Lung (tissue), 17 donors: ENCODE measurements at places on chromosomes 4 and X. TPM values are rescaled to one million over a fixed set of nuclear protein-coding genes. Genes with fewer than 3 reads are reported as not detected.
A peak's percentile ranks its signal among the peaks of the same experiment; 100 is the strongest.

- no peaks in the 10 kb centered on the region for H3K36me3 ChIP-seq
- no peaks in the 10 kb centered on the region for H3K27me3 ChIP-seq
- no peak for DNase-seq
- no peaks in the 10 kb centered on the region for H3K4me1 ChIP-seq
- H3K4me3 ChIP-seq, result no peak overlapping the region
- H3K27ac ChIP-seq, result no peak overlapping the region
Observed at GRCh38 chr4:141686146-141686775, 49.9 kb downstream of the IL15 start.

DNA sequence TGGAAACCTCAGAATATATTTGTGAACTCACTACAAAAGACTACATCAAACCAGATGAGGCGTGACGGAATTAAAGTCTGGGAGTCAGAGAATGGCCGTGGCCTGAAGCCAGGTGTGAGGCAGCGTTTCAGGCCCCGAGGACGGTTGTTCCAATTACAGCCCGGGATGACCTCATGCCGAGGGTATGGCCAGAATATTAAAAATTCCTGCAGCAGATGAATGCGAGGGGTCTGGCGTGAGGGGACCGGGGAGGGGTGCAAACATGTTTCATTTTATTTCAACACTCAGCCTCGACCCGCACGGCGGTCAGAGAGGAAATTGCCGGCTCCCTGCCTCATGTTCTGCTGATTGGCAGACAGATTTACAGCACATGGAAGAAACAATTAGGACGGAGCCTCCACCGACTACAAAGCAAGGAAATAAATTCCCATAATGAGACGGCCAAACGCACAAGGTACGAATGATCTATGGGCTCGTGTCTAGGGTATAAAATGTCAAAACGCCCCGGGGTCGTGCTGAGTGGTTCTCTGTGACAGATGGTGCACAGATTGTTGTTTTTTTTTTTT, 289.7 kb downstream of the SHOX start:
- H3K27me3 ChIP-seq, result no peaks in the 10 kb centered on the region
- H3K4me3 ChIP-seq, result no peak overlapping the region

GRCh38 chr4:19675172-19675811, 576.4 kb upstream of the SLIT2 start:
- no peaks in the 10 kb centered on the region for H3K27me3 ChIP-seq
- H3K27ac ChIP-seq, result no peak overlapping the region
- H3K36me3 ChIP-seq, result no peaks in the 10 kb centered on the region

DNA sequence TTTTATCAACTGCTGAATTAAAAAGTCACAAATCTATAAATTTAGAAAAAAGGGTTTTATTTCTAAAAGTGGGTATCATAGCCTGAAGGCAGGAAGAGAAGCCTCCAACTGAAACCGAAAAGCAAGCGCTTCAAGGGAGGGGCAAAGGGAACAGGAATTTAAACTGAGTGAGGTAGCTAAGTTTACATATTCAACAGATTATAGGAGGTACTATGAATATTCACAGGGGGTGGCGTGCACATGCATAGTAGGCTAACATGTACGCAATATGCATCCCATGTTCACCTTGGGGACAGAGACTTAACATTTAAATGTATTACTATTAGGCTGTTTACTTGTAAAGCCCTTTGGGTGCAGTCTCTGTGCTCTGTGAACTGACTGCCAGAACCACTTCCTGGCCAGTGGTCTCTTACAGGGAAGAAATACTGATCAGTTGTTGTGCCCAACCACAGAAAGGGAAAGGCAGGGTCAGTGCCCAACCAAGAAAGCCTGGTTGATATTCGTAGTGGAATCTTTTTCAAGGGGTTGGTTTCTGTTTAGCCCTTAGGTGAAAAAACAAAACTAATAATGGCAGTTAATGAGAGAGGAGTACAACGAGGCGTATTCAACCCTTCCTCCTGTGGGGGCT, 168.7 kb upstream of the GALNTL6 start:
- no peaks in the 10 kb centered on the region for H3K36me3 ChIP-seq
- H3K4me1 ChIP-seq, result no peaks in the 10 kb centered on the region
- DNase-seq, result no peak
- no peaks in the 10 kb centered on the region for H3K27me3 ChIP-seq

- H3K4me3 ChIP-seq, result no peak overlapping the region
- no peaks in the 10 kb centered on the region for H3K4me1 ChIP-seq
Observed at GRCh38 chr4:98639108-98639507, 19.3 kb downstream of the TSPAN5 start.

DNA sequence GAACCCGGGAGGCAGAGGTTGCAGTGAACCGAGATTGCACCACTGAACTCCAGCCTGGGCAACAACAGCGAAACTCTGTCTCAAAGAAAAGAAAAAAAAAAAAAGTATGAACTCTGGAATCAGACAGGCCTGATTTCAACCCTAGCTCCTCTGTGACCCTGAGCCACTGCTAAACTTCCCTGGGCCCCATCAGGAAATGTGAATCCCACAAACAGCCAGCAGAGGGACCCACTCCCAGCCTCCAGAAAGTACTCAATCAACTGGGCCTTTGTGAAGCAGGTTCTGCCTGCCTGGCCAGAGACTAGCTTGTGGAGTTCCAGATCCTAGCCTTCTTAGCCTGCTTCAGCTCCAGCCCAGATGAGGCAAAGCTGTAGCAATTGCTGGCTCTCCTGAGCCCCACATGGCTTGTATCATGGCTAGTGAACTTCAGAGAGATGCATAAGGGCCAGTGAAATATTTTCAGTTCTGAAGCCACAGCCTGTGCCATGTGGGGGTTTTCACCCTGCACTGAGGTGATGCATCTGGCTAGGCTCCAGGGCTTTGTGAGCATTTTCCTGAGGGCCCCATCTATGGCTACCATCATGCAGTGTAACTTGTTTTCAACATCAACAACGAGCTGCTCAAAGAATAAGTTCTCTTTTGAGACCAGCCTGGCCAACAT, 7.2 kb upstream of the IDS start:
- no peaks in the 10 kb centered on the region for H3K4me1 ChIP-seq
- peak; percentile 43 for DNase-seq
- H3K4me3 ChIP-seq, result no peak overlapping the region

- no peak overlapping the region for H3K27ac ChIP-seq
- no peaks in the 10 kb centered on the region for H3K36me3 ChIP-seq
- no peak overlapping the region for H3K4me3 ChIP-seq
- H3K4me1 ChIP-seq, result no peaks in the 10 kb centered on the region
Observed at GRCh38 chr4:102218656-102219055, 126.6 kb downstream of the SLC39A8 start.

DNA sequence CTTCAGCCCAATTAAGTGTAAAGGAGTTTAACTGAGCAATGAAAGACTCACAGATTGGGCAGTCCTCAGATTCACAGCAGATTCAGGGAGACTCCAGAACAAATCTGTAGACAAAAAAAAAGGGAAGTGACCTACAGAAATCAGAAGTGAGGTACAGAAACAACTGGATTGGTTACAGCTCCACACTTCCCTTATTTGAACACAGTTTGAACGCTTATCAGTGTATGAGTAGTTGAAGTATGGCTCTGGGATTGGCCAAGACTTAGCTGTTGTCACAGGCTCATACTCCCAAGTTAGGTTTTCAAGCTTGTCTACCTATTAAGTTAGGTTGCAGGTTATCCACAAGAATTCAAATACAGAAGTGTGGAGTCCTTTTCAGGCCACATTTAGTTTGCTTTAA, 112.4 kb upstream of the ELOVL6 start:
- no peaks in the 10 kb centered on the region for H3K27me3 ChIP-seq
- DNase-seq, result no peak
- H3K36me3 ChIP-seq, result no peaks in the 10 kb centered on the region
- no peak overlapping the region for H3K4me3 ChIP-seq
- peaks cover 16% of the 10 kb centered on the region for H3K4me1 ChIP-seq

Gene GSPT2
- total RNA-seq, result 7.8 TPM
